ENCODE measurements at places on chromosomes 6 and 20.

GRCh38 chr6:75012018-75012417 is 193.8 kb downstream of the COL12A1 start:
- DNase-seq: no peak

DNA sequence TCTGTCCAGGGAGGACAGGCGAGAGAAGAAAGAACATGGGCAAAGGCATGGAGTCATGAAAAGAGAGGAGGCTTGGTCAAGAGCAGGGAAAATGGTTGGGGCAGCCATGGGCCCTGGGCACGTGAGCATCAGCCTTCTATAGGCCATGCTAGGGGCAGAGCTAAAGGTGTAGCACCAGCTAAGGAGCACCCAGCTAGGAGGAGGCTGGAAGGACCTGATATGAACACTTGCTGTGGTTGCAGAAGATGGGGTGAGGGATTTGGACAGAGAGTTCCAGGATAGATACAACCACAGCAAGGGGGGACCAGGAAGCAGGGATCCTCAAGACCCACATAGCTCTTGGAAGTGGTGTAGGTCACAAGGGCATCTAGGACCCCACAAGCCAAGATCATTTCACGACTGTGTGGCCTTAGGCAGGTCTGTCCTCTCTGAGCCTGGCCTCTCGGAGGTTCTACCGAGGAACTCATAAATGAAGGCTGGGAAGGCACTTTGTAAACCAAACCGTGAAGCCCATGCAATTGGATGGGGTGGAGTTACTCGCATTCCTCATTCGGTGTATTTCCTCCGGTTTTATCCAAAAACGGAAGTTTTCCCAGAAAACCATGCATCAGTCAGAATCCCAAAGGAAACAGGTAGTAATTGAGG is 74.0 kb upstream of the TOP1 start:
- no peak for DNase-seq

- no peak for DNase-seq
Observed at GRCh38 chr6:44530209-44530909, 142.9 kb downstream of the CDC5L start.

GRCh38 chr6:117268924-117269323 is 3.6 kb downstream of the VGLL2 start:
- DNase-seq: no peak

GRCh38 chr6:161094955-161095354 is 103.4 kb downstream of the MAP3K4 start:
- no peak for DNase-seq

GRCh38 chr6:149138699-149139294 is 178.7 kb upstream of the TAB2 start:
- DNase-seq: no peak

Measured in stimulated activated CD8-positive, alpha-beta memory T cell treated with anti-CD3 and anti-CD28 coated beads, Interleukin-15, amount 100 ng/mL, for 48 hours (primary cell).